ENCODE measurements at places on chromosomes 1 and 21.

DNA sequence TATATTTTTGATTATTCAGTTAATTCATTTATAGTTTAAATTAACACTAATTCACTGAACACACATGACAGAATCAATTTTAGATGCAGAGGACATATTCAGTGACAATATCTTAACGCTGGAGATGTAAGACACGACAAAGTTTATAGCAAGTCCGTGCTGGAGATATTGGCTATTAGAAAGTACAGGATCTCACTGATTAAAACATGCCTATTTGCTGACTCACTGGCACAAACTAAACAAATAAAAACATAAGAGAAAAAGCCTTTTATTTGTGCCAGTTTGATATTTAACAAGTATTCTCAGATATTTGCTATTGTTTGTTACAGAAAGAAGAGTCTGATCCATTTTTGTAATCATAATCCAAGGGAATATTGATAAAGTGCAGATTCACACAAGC is 1122.9 kb upstream of the B3GALT2 start:
- no peak for DNase-seq

GRCh38 chr21:25708467-25709065 is 26.1 kb downstream of the ATP5PF start:
- peak; percentile 25 for DNase-seq

- DNase-seq = no peak
Measured at GRCh38 chr1:229980009-229980408, 87.0 kb upstream of the GALNT2 start.

DNA sequence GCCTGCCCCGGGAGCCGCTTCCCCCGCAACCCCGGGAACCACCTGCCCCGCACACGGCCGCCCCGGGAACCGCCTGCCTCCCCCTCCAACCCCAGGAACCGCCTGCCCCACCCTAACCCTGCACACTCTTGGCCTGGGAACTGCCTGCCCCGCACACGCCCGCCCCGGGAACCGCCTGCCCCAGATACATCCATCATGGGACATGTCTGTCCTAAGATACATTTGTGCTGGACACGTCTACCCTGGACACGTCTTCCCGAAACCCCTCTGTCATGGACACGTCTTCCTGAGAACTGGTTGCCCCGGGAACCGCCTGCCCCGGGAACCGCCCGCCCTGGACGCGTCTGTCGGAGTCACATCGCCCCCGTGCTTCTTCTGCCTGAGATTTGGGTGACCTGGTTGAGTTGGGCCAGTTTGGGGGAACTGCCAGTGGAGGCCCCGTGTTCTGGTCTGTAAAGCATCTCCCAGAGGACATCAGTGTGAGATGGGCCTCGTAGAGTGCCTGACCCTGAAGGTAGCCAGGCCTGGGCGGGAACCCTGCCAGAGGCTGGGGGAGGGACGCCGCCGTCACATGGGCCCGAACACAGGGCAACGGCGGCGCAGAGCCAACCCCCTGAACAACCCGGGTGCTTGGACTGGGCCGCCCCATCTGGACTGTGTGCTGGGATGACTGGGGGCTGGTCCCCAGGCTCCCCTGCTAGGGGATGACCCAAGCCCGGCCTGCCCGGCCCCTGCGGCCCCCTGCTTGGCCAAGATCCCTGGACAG is 3.6 kb downstream of the PERM1 start:
- DNase-seq = no peak

DNA sequence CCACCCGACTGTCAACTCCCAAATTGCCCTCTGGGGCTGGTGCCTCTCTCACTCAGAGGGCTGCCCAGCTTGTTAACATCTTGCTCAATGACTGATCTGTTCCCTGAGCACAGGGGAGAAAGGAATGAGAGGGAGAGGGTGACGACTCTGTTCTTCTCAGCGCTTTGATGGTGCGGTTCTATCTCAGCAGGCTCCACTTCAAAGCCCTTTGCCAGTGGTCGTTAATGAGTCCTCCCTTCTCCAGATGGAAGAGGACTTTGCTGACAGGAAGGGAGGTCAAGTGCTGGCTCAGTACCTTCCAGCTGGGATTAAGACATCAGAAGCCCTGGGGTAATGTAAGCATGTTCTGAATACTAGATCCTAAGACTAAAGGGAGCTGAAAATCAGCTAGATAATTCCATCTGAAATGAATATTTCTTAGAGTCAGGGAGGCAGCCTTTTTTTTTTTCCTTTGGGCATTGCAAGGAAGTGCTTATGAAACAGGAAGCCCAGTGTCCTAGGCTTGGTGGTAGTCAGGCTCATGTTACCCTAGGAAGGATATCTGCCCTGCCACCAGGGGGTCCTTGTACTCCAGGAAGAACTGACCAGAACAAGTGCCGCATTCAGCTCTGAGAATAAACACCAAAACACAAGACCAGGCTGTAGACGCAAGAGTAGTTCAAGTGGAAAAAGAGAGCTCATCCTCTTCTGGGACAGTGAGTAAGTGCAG is 4.7 kb downstream of the FMOD start:
- DNase-seq = no peak

GRCh38 chr1:29563571-29563970 is 327.2 kb downstream of the PTPRU start:
- DNase-seq = no peak

- no peak for DNase-seq
Measured at GRCh38 chr1:214370615-214371014, 89.7 kb downstream of the SMYD2 start.

DNA sequence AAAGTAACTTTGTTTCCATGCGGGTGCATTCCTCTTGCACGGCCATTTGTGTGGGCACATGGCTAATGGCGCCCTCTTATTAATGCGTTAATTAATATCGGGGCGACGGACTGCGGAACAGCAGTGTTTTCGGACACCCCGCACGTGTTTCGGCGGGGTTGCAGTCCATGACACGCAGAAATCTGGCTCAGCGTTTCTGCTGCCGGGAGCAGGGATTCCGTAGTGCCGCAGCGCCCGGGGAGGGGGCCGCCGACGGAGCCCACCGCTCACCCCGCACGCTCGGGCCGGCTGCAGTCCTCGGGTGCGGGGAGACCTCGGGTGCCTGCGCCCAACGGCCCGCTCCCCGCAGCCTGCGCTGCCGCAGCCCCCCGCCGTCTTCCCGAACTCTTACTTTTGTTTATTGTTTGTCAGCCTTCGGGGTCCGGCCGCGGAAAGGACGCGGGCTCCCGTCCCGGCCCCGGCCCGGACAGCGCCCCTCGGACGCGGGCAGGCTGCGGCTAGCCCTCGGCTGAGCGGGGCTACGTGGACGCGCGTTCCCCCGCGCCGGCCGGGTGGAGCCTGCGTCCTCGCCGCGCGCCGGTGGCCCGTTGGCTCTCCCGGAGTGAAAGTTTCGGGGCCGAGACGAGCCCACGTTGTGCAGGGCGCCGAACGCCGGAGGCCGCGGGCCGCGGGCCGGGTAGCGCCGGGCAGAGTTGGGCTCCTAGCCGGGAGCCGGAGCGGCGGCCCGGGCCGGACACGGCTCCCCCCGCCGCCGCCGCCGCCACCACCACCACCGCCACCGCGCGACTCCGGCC is 849 bp downstream of the NFIA start:
- peak; percentile 37 for DNase-seq

DNA sequence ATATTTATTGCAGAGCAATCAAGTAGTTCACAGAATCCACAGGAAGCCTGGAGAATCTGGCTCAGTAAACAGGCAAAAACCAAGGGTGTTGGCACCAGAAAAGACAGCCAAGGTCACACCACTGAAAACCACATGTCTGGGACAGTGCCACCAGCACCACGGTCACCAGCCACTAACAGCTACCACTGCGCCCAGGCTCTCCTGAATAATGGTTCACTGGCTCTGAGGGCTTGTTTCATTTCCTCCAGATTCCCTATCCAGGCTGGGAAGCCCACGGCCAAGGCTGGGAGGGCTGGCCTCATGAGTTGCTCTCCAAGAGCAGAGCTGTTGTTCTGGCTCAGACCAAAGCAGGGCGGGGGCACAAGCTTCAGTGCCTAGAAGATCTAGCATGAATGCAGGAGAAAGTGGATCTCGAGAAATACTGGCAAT is 54.5 kb upstream of the PTGFRN start:
- no peak for DNase-seq

- no peak for DNase-seq
Measured at GRCh38 chr1:230429067-230429735, 3.1 kb upstream of the PGBD5 start.

GRCh38 chr1:45516465-45516864 is 5.2 kb downstream of the PRDX1 start:
- no peak for DNase-seq

GRCh38 chr1:231666220-231666936 is 39.8 kb downstream of the DISC1 start:
- no peak for DNase-seq

DNA sequence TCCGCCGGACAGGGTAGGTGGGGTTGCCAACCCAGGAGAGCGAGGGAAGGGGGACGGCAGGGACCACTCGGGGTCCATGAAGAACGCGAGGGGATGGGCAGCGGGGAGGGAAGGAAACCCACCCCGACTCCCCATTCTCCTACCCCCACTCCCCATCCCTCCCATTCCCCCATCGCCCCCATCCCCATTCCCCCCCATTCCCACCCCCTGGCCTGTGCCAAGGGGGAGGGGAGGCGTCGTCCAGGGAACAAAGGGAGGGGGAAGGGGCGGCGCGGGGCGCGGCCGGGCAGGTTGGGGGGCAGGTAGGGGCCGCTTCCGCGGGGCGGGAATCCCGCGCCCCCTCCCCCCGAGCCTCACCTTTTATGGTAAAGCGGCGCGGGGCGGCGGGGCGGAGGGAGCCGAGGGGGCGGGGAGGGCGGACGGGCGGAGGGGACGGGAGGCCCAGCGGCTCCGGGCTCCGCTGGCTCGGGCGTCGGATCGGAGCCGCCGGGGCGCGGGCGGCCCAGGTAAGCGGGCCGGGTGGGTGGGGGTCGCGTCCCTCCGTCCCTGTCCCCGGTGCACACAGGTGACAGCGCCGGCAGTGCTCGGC is at the start of gene FBLIM1:
Gene FBLIM1 (plus strand): TSS at position 453 of the 589 bp plus-strand sequence. CDS start 6,189 bp downstream, outside the sequence.
- DNase-seq = no peak

- no peak for DNase-seq
Measured at GRCh38 chr1:208251015-208251414, 6.8 kb upstream of the PLXNA2 start.

Measured in right lung (tissue), 10 donors.